H1 (cell line): ENCODE measurements at places on chromosomes 1 and 21. TPM values are rescaled to one million over a fixed set of nuclear protein-coding genes. Genes with fewer than 3 reads are reported as not detected.

UBL4B gene
- not detected in 2 replicates for total RNA-seq

KIF17 gene
- 9.9 and 10.4 TPM in 2 replicates for total RNA-seq

DNA sequence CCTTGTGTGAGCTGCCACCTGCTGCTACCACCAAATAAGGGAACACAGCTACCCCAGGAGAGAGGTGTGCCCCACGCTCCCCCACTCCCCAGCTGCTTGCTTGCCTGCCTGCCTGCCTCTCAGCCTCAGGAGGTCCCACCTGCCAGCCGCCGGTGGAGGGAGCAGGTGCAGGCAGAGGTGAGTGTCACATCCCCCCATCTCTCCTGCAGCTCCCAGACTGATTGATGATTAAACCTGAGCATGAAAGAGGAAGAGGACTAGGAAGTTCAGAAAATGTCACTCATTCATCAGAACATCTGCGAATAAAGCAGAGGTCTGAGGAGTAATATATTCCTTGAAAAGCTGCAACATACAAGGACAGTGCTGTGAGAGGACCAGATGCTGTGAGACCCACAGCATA, 58.6 kb upstream of the HIVEP3 start:
- DNase-seq = no peak

- DNase-seq = no peak
These were observed 6.0 kb upstream of the FOXE3 start for GRCh38 chr1:47410068-47410455.

- DNase-seq = no peak
These were observed 77.3 kb downstream of the UBIAD1 start for GRCh38 chr1:11350265-11350664.

DNA sequence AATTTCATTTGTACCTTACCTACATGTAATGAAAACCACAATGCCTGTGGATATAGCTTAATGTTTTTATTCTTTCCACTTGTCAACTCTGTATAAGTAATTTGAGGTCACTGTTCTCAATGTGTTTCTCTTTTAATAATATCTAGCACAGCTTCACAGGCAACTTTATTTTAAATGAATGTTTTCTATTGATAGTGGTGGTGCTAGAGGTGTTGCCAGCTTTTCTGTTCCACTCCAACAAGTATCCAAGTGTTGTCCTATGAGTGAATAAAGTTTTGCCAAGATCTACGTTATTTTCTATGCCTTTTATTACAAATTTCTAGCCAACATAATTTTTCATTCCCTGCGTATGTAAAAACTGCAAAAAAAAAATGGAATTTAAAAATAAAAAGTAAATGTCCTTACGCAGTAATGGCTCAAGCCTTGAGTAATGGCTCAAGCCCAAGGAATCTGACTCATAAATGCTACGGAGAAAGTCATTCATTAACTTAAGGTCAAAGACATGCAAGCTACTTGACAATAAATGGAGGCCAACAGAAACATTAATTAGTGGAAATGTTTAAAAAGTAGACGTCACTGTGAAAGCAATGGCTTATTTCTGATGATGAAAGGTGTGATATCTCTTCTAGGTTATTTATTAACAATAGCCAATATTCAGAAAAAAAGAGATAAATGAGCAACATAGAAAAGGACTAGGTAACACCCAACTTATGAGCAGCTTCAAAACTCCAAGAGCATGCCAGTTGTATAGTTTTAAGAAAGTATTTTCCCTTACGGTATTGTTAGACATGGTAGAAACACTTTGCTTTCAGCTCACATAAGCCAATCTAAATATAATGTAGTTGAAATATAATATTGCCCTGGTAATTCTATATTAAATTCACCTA, 71.4 kb downstream of the SLC44A5 start:
- no peak for DNase-seq

GRCh38 chr21:44462086-44462833, 7.0 kb downstream of the LRRC3 start:
- no peak for DNase-seq

DNA sequence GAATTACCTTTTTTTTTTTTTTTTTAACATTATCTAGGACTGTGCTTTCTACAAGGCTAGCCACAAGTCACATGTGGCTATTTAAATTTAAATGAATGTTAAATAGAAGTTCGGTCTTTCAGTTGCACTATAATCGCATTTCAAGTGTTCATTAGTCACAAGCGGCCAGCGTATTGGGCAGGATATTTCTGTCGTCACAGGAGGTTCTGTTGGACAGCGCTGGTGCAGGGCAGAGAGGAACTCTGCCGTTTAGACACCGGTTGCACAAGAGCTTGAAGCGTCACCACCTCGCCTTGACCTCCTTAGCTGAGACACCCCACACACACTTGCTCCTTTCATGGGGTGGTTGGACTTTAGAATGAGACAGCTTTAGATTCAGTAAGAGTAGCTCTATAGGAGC, 64.1 kb downstream of the BACE2 start:
- no peak for DNase-seq

DNA sequence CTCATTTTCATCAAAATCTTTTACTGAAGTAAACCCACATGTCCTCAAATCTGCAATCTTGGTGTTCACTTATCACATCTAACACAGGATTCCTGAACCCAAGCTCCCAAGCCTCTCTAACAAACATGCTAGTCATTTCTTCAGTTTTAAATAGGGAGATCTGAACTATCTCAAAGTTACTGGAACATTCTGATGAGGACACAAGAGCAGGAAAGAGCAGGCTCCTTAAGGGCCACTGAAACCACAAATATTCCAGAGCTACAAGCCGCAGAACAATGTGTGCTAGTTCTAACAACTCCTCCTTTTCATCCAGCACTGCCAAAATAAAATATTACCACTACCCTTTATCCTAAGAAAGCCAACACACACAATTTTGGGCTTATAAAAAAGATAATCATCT, 38.9 kb downstream of the WARS2 start:
- DNase-seq = no peak
